Stimulated activated CD8-positive, alpha-beta memory T cell treated with anti-CD3 and anti-CD28 coated beads, Interleukin-12 subunit alpha, Interleukin-12 subunit beta, amount 100 ng/mL, for 1 hour (primary cell): ENCODE measurements at places on chromosomes 16 and 17.

DNA sequence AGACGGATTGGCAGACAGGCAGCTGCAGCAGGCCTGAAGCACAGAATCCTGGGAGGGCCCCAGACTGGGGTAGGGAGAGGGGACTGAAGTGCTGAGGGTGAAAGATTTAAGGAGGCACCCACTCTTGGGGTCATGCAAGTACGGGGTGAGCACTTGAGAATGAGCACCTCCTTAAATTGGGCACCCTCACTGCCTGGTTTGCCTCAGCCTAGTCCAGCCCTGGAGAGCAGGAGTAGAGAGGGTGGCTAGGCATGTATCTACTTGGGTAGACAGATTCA is 154.1 kb upstream of the CDC42EP4 start:
- DNase-seq, result no peak

- DNase-seq, result peak; percentile 45
These were observed 62.1 kb downstream of the RMI2 start for GRCh38 chr16:11407047-11407982.

DNA sequence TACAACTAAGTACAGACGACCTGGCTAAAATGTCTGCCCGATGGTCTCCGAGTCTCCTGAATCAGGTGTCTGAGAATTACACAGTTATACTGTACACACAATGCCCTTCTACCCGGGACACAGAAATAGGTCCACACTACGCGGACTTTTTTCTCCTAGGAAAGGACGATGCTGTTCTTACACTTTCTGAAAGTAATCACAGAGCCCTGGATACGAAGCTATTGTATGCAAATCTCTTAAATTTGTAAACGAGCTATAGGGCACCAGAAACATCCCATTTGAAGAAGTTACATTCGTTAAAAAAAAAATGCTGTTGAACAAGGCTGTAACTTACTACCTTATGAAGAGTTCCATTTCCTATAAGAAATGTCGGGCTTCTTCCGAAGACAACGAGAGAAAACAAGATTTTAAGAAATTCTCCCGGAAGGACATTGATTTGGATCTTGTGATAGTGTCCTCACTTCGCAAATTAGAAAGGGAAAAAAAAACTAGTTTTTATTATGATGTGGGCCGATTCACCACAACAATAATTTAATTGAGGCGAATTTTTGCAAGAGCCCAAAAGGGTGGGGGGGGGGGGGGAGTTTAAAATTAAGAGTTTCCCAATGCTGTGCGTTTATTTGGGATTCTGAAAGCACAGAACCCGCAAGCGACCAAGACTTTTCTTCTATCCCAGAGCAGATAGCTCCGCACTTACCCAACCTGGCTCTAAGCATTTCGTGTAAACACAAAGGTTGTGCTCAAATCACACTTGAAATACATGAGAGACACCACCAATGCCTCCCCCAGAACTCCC is 1.5 kb upstream of the SOX9 start:
- no peak for DNase-seq

DNA sequence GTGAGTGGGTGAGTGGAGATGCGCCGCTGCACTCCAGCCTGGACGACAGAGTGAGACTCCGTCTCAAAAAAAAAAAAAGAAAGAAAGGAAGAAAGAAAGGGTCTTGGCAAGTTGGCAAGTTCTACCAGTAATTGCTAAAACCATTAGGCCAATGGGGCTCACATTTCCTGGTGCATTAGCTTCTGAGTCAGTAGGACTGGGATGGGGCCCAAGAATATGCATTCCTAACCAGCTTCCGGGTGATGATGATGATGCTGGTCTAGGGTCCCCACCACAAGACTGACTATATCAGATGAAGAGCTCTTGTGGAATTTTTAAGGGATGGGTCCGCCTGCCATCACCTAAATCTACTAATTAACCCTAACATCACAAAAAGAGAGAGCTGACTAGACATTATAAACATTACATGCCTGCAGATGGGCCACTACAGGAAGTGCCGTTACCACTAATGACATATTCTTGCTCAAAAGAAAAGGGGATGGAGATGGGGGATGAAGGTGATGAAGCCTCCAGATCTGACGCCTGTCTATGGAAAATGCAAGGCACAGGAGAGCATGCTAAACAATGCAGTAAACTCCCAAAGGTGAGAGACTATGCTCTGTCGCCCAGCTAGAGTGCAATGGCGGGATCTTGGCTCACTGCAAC is 13.1 kb downstream of the MYH11 start:
- DNase-seq, result no peak

DNA sequence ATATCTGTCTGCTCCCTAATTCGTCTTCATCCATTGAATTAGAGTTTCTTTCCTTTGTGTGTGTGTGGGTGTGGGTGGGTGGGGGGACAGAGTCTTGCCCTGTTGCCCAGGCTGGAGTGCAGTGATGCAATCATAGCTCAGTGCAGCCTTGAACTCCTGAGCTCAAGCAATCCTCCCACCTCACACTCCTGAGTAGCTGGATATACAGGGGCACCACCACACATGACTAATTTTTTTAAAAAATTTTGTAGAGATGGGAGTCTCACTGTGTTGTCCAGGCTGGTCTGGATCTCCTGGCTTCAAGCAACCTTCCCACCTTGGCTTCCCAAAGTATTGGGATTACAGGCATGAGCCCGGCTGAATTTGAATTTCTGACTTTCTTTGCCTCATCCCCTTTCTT is 34.5 kb upstream of the MED13 start:
- DNase-seq, result no peak
